ENCODE measurements at places on chromosomes 7 and 10.

DNA sequence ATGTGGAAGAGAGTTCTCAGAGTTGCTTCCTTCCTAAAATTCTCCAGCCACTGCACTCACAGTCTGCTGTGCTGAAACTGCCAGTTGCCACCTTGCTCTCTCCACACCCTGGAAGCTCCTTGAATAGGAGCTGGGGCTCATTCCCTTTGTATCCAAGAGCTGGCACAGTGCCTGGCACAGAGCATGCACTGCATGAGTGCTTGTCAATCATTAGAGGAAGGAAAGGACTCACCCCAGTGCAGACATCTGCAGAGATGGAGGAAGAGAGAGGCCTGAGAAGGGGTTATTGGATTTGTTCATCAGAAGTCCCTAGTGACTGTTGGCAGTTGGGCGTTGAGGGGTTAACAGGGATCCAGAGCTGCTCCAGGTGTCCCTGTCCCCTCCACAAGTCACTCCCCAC, 41.7 kb upstream of the DUSP5 start:
- no peak for DNase-seq

GRCh38 chr10:93420091-93420490, 62.0 kb downstream of the MYOF start:
- DNase-seq: peak; percentile 23

DNA sequence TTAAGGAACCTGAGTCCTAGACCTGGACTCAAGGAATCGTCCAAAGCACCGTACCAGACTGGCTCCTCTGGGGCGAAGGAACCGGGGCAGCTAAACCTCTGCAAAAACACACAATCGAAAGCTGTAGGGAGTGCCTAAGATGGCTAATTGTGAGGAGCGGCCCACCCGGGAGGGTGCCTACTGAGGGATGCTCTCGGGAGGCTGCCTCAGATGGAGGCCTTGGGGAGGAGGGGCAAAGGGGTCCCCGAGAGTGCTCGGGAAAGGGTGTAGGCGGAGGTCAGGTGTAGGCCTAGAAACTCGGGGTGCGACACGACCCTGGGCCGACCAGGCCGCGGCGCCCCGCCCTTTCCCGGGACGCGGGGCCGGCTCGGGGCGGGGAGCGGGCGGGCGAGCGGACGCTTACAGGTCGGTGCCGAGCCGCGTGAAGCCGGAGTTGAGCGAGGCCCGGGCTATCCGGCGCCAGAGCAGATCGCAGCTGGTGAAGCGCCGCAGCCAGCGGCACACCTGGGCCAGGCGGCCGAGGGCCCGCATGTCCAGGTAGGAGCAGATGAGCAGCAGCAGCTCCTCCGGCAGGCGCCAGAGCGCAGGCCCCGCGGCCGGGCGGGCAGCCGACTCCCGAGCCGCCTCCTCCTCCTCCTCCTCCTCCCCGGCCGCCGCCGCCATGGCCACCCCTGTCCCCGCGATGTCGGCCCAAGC, 844 bp downstream of the FBXW4 start:
- DNase-seq: peak; percentile 61

DNA sequence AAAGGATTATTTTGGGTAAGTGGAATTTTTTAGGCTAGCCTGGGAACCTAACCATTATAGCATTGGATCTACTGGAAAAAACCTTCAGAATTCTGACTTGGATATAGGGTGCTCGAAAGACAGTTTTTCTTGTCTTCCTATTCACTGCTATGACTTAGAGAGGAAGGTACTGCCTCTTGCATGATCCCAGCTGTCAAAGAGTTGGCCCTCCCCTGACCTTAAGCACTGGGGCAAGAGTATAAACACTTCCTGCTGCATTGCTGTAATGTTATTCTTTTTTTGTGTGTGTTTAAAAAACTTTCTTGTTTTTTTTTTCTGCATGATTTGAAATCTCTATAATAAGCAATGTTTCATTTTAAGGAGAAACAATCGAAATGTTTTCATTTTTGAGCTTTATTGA, 113.0 kb downstream of the LRMDA start:
- no peak for DNase-seq

GRCh38 chr7:87600130-87601124, at the start of gene ABCB1:
ABCB1 (minus strand) TSS chr7:87600884; CDS start chr7:87600184, 700 bp downstream.
- peak; percentile 78 for DNase-seq

DNA sequence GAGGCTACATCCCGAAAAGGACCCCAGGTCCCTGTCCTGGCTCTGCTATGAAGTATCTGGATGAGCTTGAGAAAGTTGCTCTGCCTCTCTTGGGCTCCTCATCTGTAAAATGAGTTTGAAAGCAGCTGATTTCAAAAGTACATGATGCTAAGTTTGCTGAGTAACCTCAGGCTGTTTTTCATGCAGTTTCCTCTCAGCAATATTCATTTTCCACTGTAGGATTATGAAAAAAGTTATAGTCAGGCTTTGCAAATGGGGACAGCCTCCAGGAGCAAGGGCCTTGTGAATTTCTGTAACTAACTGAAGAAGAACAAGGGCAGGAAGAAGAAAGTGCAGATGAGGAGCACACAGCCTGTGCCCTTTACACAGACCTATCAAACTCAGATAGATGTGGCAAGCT, 167.3 kb upstream of the KMT2E start:
- DNase-seq: no peak

- DNase-seq: no peak
These were observed 3.6 kb downstream of the EMX2 start for GRCh38 chr10:117546020-117546580.
